ENCODE measurements at places on chromosomes 12 and 14.

GRCh38 chr14:68401855-68402254, 391.0 kb downstream of the ZFP36L1 start:
- DNase-seq: no peak

DNA sequence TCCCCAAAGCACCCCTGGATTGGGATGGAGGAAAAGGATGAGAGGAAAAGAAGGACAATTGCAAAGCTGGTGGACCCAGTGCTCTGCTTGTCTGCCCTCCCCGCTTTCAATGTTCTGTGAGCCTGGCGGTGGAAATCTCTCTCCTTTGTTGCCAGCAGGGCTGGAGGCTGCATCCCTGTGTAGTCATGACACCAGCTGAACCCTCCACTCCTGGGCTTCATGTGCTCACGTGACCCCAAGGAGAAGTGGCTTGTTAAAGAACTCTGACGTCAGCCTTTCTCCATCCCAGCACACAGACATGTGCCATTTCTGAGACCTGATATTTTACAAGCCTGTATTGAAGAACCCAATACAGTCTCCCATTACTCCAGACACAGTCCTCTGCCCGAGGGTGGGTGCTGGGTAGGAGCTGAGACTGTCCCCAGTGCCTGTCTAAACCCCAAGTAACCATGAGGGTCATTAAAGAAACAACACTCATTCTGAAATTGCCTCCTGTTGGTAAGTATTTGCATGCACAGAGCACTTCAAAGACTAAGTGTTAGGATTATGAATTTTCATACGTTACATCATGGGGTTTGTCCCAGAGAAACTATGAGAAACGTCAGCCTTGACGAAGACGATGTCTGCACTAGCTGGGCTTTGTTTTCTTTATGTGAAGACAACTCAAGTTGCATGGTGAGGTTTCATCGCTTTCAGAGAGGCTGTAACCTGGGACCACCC, 21.7 kb downstream of the GALNT16 start:
- DNase-seq: no peak

GRCh38 chr12:123237646-123238329, 4.6 kb downstream of the MTRFR start:
- peak; percentile 40 for DNase-seq

GRCh38 chr14:96309133-96309895, 53.3 kb downstream of the BDKRB1 start:
- no peak for DNase-seq

GRCh38 chr14:64685371-64686281, 18.6 kb upstream of the PLEKHG3 start:
- DNase-seq: no peak

DNA sequence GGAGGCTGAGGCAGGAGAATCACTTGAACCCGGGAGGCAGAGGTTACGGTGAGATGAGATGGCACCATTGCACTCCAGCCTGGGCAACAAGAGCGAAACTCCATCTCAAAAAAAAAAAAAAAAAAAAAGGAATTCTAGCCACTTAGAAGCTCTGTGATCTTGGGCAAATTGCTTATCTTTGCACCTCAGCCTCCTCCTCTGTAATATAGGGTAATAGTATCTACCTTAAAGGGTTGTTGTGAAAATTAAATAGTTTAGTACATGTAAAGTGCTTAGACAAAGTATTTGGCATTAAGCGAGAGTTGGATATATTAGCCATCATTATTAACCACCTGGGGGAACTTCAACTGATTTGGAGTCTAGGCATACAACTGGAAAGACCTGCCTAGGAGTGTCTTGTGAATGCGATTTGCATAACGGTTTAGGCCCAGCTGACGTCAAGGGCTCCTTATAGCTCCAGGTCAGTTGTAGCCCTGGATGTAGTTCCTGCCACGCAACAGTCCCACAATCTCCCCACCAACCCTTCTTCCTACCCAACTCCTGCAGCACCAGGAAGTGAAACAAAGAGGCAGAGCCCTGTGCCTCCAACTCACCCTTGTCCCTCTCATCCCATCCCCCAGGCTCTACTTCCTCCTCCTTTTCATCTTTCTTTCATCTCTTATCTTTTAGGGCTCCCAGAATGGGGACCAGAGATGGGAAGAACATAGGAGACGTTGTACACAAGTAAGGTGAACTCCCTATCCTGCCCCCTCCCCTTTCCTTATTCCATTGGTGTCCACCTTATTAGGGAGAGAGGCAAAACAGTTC, 2.1 kb upstream of the IL23A start:
- DNase-seq: peak; percentile 46

DNA sequence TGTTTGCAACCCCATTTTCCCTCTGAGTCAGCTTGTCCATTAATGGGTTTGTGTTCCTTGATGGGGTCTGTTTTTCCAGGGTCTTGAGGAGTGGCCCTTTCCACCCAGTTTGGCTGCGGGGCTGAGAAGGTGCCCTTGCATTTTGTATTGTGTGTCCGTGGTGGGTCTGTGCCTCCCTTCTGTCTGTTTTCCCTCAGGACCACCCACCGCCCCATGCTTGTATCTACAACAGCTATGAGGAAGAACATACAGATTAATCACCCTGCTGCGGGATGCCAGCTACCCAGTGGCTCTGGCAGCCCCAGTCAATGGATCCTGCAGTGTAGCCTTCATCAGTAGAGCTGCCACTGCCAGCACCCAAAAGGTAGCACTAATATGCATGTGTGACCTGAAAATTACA, 235.7 kb downstream of the CACNA1C start:
- no peak for DNase-seq

- DNase-seq: no peak
These were observed 325.7 kb downstream of the CEP128 start for GRCh38 chr14:80615831-80616230.

DNA sequence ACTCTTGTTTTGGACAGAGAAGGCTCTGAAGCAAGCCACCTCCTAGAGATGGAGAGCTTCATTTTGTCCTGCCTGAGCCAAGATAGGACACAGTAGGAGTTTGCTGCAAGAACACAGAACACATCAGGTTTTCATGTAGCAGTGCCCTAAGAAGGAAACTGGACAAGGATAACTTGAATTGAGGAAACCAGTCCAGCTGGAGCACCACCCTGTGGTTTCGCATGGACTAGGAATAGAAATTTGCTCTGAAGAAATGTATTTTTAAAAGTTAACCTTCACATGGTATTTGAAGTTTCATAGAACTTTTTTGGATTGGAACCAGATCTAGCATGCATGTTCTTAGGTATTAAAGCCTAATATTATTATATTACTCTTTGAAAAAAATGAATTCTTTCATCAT, 68.8 kb downstream of the RERG start:
- no peak for DNase-seq

- DNase-seq: no peak
These were observed 35.2 kb downstream of the CRY1 start for GRCh38 chr12:107058190-107058589.

DNA sequence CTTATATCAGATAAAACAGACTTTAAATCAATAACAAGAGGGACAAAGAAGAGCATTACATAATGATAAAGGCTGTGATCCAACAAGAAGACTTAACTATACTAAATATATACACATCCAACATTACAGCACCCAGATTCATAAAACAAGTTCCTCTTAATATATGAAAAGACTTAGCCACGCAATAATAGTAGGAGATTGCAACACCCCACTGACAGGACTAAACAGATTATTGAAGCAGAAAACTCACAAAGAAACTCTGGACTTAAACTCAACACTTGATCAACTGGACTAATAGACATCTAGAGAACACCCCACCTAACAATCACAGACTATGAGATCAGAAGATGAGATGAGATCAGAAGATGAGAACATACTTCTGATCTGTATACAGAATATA, 5.7 kb upstream of the CLEC14A start:
- DNase-seq: no peak

- no peak for DNase-seq
These were observed 54.5 kb downstream of the VCPKMT start for GRCh38 chr14:50061664-50062437.

- no peak for DNase-seq
These were observed 281.2 kb downstream of the RGS6 start for GRCh38 chr14:72213424-72213823.

DNA sequence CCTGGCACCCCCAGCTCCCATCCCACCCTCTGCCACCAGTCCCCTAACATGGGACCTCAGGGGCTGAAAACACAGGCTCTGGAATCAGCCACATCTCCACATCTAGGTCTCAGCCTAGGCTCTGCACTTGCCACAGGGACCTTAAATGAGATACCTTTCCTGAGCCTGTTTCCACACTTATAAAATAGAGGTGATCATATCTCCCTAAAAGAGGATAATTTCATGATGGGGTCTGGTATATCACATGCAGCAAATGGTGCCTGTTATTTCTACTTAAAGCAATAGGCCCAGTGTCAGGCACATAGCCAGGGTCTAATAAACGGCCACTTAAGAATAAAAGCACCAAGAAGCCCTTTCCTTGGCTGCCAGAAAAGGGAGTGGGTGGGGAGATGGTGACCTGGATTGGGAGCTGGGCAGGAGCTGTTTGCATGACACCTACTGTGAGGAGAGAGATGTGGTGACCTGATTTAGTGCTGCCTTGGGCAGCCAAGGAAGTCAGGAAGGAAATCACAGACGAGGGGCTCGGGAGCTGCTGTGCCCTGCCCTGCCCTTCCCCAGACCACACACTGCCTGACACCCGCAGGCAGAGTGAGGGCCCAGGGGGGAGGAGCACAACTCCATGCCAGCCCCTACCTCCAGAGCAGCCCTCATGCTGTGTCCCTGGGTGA, 71.2 kb downstream of the IRF2BPL start:
- DNase-seq: no peak

All from K562 (cell line).